ENCODE measurements at places on chromosomes 5 and 9.

DNA sequence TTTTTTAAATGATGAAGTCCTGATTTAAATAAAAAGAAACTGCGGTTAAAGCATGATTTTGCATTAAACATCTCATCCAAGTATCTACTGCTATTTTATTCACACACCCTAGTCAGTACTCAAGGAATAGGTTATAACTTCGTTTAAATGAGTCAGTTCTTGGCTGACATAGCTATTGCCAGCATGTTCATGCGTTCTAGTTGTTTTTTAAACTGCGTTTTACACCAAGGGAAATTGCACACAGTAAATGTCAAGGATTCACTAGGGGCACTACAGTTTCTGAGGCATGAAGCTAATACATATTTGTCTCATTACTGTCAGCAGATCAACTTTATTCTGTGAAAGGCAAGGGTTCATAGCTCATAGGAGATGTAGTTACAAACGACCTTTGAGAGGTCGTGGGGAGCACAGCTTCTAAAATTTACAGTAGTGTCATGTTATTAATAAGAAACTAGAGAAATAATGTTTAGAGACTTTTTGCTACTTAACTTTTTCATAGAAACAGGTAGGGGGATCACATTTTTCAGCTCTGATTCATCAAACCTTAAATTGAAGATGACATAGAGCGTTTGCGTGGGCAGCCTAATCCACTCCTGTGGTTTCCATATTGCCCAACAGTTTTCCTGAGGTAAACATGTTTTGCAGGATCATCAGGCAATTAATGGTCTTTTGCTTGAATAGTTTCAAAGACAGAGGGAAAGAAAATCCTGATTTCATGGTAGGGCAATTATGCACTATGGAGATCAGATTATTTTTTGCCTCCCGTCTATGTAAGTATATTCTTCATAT lies 2222.7 kb upstream of the WWC1 start:
- DNase-seq = no peak

- DNase-seq = no peak
Observed at GRCh38 chr5:87405472-87406155, 7.1 kb downstream of the CCNH start.

DNA sequence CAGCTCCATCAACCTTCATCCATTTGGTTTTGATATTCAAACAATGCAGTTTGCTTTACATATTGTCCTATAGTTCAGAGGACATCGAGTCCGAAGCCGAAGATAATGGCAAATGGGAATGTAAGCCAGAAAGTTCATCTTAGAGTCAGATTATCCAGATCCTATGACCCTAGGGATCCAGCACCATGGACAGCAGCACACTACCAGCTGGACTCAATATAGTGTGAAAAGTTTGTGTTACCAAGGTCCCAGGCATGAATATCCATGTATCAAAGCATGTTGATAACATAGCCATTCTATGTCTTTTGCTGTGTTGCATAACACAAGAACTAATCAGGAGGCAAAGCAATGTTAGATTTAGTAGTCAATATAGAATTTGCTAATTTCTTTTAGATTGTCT lies 46.3 kb downstream of the FSTL4 start:
- DNase-seq = peak; percentile 31

- no peak for DNase-seq
Observed at GRCh38 chr5:53025487-53025886, 36.3 kb downstream of the ITGA2 start.

GRCh38 chr5:158847772-158848171 lies 251.9 kb downstream of the EBF1 start:
- DNase-seq = no peak

DNA sequence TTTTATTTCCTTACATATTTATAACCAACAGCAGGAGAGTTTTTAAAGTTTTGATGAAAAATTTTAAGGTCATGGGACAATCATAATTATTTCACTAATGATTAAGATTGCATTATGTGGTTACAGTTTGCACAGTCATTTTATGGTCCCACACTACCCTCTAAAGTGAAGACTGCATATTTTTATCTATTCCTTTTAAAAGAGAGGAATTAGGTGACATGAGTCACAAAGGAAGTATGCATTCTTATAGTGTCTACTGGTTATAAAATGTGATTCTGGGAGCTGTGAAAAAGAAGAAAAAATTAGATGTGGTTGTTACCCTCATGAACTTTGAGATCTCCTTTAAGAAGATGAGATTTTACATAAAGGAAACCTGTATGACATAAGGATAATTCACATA lies 87.9 kb upstream of the GRIA1 start:
- DNase-seq = no peak

DNA sequence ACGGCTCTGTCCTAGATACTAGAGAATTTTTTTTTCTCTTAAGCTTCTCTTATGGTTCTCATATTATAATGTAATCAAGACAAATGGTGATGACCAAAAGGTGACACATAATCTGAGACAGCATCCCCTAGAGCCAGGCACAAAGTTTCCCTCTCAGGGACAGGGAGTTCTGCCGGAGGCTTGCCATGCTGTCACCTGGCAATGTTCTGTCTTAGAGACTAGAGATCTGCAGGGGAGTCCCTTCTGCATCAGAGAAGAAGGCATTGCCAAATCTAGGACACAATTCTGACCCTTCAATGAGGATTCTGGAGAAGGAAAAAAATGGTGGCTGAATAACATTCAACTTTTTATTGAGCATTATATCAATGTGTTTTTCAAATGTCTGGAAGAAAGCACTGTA lies 261.2 kb upstream of the TRPC7 start:
- no peak for DNase-seq

DNA sequence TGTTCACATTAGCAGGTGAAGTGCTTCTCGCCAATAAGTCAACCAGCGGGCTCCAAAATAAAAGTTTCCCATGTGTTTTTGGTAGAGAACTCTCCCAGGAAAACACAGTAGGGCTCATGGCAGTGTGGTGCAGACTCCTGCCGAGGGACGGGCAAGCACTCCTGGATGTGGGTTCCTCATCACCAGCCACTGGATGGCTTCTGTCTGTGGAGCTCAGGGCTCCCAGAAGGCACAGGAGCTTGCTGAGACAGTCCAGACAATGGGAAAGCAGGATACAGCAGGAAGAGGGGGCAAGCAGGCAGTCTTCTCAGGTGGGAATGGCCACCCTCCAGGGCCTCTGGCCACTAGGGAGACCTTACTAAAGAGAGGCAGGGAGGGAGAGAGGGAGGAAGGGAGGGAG lies 142.4 kb downstream of the HSD17B3 start:
- DNase-seq = no peak

DNA sequence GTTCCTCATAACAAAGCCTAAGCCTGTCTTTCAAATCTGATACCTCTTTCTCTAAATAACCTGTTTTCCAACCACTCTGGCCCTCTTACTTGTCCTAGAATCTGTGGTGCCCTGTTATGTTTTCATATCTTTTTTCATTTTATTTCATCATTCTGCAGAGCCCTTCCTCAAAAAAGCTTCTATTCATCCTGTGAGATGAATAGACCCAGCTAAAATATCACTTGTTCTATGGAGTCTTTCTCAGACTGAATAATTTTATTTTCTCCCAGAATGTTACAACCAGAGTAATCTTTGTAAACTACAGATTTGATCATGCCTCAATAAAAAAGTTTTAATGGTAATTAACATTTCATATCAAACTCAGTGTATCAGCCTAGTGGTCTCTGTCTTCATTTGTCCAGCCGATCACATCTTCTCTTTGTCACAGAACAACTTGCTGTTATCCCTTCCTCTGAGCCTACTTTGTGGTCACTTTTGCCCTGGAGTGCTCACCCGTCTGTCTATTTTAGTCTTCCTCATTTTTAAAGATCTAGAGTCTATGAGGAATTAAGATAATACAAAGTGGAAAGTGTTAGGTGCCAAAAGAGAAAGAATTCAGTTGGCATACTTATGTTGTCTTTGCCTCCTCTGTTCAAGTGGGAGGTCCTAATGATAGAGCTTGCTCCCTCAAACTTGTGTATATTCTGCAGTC lies 77.8 kb downstream of the ZCCHC7 start:
- DNase-seq = peak; percentile 91

DNA sequence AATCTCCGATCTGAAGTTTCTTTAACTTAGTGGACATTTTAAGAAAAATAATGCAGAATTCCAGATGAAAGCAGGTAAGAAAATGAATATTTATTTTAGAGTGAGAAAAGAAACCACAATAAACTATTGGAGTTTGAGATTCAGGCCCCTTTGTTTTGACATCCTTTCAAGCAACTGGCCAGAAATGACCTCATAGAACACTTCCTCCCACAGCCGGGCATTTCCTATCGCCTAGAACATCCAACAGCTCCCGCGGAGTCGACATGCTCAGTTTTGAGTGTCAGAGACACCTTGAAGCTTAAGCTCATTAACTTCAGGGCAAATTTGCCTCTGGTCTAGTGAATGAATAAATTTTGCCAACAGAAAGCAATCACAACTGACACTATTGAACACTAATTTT lies 369.2 kb downstream of the TLE4 start:
- no peak for DNase-seq

GRCh38 chr5:134567641-134568336 lies 42.3 kb downstream of the JADE2 start:
- no peak for DNase-seq

- DNase-seq = no peak
Observed at GRCh38 chr5:36573438-36573837, 33.0 kb upstream of the SLC1A3 start.

- DNase-seq = no peak
Observed at GRCh38 chr5:37208883-37209797, 40.0 kb downstream of the CPLANE1 start.

- DNase-seq = no peak
Observed at GRCh38 chr9:127104581-127105311, 17.7 kb downstream of the ANGPTL2 start.

- peak; percentile 26 for DNase-seq
Observed at GRCh38 chr5:139878093-139878492, 82.5 kb downstream of the PSD2 start.

GRCh38 chr9:133509179-133510083 lies 15.3 kb downstream of the MYMK start:
- DNase-seq = no peak

DNA sequence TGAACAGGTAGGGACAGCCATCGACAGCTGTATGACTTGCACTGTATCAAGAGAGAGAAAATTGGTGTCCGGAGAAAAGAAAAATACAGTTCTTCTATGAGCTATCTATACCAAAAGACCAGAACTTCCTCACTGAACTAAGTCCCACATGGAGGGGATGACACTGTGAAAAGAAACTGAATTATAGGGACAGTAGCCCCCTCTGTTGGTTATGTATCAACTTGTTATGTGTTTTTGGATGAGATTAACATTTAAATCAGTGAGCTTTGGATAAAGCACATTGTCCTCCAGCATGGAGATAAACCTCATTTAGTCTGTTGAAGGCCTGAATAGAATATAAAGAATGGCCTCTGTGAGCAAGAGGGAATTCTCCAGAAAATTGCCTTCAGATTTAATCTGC lies 176.6 kb upstream of the SH3GL2 start:
- peak; percentile 81 for DNase-seq

- DNase-seq = no peak
Observed at GRCh38 chr9:5292141-5292540, 12.4 kb downstream of the RLN2 start.

DNA sequence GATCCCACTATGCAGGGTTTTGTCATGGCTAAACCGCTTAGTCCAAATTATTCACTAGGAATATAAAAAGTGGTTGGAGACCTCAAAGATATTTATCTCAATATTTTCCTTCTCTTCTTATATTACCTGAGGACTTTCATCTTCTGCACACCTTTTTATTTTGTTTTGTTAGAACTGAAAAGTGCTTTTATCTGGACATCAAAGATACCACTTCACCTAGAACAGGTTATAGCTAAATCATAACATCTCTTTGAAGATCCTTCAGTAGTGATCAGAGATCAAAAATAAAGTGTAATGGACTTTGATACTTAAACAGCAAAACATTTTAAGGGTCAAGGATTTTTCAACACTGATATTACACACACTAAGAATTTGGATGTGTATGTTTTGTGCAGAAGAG lies 160.2 kb downstream of the MCTP1 start:
- no peak for DNase-seq

GRCh38 chr5:33398501-33398900 lies 42.3 kb upstream of the TARS1 start:
- DNase-seq = no peak

Measured in OCI-M1 (cell line).